ENCODE measurements at places on chromosomes 12 and 14.

- no peak for DNase-seq
These were observed 45.4 kb upstream of the USP15 start for GRCh38 chr12:62214846-62215245.

- DNase-seq: no peak
These were observed 108.8 kb downstream of the VEZT start for GRCh38 chr12:95326445-95326844.

GRCh38 chr12:1913377-1914113 is 4.9 kb downstream of the CACNA2D4 start:
- no peak for DNase-seq

- no peak for DNase-seq
These were observed 79.5 kb downstream of the EGLN3 start for GRCh38 chr14:33871394-33871793.

GRCh38 chr12:107267604-107268003 is 174.3 kb upstream of the CRY1 start:
- no peak for DNase-seq

- peak; percentile 50 for DNase-seq
These were observed 31.7 kb downstream of the TNFAIP2 start for GRCh38 chr14:103155010-103155409.

DNA sequence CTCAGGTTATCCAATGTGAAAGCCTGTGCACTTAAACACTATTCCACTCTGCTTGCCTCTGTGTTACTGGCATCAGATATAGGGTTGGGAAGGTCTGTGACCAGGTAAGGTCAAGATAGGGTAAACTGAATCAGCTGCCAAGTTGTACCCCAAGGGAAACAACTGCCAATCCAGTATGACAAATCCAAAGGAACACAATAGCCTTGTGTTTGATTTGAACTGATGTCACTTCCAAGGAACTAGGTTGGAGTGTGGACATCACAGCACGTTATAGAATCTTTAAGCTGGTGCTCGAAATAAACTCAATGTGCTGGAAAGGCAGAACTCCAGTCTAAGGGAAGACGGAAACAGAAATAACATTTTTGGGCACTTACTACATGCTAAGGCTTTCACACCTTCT is 223.4 kb upstream of the BTG1 start:
- no peak for DNase-seq
